Dermis blood vessel endothelial cell (primary cell): ENCODE measurements at places on chromosomes 2 and 18. TPM values are rescaled to one million over a fixed set of nuclear protein-coding genes. Genes with fewer than 3 reads are reported as not detected.

DNA sequence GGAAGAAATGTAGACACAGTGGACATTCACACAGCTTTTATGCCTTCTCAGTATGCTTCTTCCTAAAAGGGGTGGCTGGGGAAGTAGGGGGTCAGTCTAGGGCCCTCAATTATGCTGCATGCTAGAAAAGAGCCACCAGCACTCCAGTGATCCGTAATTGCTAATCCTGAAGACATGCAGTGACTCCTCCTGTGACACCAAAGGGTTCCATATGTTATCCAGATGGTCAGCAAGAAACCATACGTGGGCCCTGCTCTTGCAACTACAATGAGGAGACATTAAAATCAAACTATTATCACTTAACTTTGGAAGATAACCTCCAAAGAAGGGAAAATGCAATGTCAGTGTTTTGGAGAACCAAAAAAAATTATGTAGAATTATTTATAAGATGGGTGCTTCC is 143.4 kb upstream of the LYPD1 start:
- no peak for DNase-seq

GRCh38 chr18:52615943-52616342 is 275.9 kb downstream of the DCC start:
- DNase-seq, result no peak

- DNase-seq, result no peak
Measured at GRCh38 chr18:33835419-33835818, 257.4 kb downstream of the ASXL3 start.

DNA sequence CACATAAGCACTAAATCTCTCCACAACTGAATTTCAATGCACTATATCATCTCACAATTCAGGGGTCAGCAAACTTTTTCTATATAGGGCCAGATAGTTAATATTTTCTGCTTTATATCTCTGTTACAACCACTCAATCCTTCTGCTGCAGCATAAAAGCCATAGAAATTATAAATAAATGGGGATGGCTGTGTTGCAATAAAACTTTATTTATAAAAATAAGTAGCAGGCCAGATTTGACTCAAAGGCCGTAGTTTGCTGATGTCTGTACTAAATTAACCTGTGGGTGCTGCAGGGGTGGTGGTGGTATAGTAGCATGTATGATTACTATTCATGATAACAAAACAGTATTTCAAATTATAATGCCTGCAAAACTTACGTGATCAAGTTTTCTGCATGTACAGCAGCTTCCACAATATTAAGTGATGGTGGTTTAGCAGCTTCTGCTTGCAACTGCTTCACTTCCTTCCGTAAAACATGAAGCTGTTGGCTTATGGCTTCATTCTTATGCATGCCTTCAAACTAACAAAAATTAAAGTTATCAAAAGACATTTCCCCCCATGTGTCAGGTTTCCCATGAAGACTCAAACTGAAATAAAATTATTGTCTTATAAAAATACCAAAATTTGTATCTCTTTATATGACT is 64.1 kb downstream of the SIGLEC15 start:
- DNase-seq, result no peak

- DNase-seq, result no peak
Measured at GRCh38 chr2:129479892-129480291, 499.6 kb upstream of the RAB6C start.

DNA sequence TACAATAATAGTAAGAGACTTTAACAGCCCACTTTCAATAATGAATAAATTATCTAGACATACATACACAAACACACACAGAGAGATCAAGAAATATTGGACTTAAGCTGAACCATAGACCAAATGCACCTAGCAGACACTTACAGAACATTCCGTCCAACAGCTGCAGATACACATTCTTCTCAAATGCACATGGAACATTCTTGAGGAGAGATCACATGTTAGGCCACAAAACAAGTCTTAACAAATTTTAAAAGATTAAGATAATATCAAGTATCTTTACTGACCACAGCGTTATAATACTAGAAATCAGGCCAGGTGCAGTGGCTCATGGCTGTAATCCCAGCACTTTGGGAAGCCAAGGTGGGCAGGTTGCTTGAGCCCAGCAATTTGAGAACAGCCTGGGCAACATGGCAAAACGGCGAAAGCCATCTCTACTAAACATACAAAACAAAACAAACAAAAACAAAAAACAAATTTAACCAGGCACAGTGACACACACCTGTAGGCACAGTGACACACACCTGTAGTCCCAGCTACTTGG is 7.4 kb downstream of the CERKL start:
- no peak for DNase-seq

GRCh38 chr2:231161252-231161839 is 36.5 kb upstream of the HTR2B start:
- DNase-seq, result peak; percentile 26

- no peak for DNase-seq
Measured at GRCh38 chr2:180413336-180413735, 406.2 kb upstream of the CWC22 start.

DNA sequence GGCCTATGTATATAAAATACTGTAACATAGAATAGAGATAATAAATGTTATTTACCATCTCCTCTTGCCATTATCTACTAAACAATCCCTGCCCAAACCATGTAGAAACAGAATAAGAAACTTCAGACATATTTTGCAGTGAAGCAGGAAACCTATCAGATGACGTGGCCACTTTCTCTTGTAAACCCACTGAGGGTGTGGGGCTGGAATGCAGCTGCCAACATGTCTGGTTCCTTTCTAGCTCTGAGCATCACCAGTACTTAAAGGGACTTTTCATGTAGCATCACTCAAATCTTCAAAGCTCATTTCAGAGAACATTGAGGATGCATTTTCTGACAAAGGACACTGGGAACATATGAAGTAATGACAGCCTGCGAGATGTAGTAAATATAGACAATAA is 251.8 kb downstream of the LPIN1 start:
- peak; percentile 62 for DNase-seq

Gene IGFBP2
- 159 and 263 TPM in 2 replicates for total RNA-seq

Gene FKBP7
- 14.0 and 16.2 TPM in 2 replicates for total RNA-seq

Gene ZNF2
- total RNA-seq, result 8.8 and 12.4 TPM in 2 replicates

Gene TXNDC2
- 0.05 TPM in 1 of 2 replicates, not detected in the other for total RNA-seq

Gene CXCR4
- 57.4 and 188 TPM in 2 replicates for total RNA-seq

Gene MITD1
- 24.9 and 27.7 TPM in 2 replicates for total RNA-seq

Gene UGT1A4
- 0.09 TPM in 1 of 2 replicates, not detected in the other for total RNA-seq
